Peyer's patch (tissue), 4 donors: ENCODE measurements at places on chromosomes 5 and 9. TPM values are rescaled to one million over a fixed set of nuclear protein-coding genes. Genes with fewer than 3 reads are reported as not detected.
A peak's percentile ranks its signal among the peaks of the same experiment; 100 is the strongest.

Gene DRD1
- not detected for total RNA-seq

DNA sequence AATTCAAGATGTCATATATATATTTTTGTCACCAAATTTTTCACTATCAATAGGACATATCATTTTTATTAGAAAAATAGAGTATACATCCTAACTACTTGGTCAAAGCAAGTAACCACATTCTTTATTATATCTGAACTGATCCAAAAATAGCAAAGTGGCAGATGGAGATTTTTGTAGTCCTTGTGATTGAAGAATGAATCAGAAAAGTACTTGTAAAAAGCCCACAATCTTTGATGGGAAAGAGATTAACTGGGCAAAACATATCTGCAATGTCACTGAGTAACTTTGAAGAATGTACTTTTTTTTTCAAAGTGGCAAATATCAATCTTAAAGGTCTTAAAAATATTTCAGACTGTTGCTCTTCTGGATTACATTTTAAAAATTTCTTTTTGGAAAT is 1040.6 kb upstream of the SEMA6A start:
- H3K27ac ChIP-seq = no peak overlapping the region
- H3K4me1 ChIP-seq = no peaks in the 10 kb centered on the region
- H3K36me3 ChIP-seq = no peaks in the 10 kb centered on the region
- no peak overlapping the region for H3K4me3 ChIP-seq
- no peak for DNase-seq

GRCh38 chr5:178483620-178484019 is 106.6 kb downstream of the COL23A1 start:
- H3K27ac ChIP-seq = no peak overlapping the region
- no peaks in the 10 kb centered on the region for H3K36me3 ChIP-seq
- H3K4me1 ChIP-seq = no peaks in the 10 kb centered on the region
- no peak overlapping the region for H3K4me3 ChIP-seq

Gene ANKRD31
- 0.19 TPM for total RNA-seq

Gene AKNA
- total RNA-seq = 41.7 TPM

DNA sequence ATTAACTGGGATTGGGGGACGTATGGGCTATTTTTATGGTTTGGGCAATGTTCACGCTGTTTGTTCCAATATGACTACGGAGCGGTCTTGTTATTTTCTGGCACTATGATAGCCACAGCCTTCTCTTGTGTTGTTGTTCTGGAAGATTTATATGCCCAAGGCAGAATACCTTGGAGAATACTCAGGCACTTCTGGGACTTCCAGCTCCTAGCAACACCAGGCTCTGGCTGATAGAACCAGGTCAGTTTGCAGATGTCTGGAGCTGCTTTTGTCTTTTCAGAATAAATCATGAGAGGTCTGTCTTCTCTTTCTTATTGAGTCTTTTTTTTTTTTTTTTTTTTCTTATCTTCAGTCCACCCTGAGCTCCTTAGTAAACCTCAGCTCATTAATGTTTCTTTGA is 262.5 kb downstream of the MED10 start:
- no peaks in the 10 kb centered on the region for H3K4me1 ChIP-seq
- no peaks in the 10 kb centered on the region for H3K36me3 ChIP-seq
- no peaks in the 10 kb centered on the region for H3K27me3 ChIP-seq

Gene IL9
- total RNA-seq = not detected

Gene LRRC70
- total RNA-seq = 5.0 TPM

DNA sequence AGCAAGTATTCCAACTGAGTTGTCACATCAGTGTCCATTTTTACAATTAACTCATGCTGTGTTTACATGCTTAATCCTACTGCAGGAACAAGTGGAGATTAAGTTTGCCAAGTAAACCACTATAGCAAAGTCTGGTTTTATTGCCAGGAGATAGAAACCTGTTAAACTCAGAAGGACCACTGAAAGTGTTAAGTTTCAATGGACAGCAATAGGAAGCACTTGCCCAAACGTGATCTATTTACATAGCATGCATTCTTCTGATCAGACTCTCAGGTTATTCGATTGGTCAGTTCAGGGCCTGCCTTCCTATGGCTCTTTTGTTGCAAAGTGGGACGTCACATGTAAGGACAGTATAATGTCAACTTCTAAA is 28.0 kb upstream of the IFNK start:
- H3K4me3 ChIP-seq = no peak overlapping the region
- no peaks in the 10 kb centered on the region for H3K27me3 ChIP-seq
- H3K4me1 ChIP-seq = no peaks in the 10 kb centered on the region

DNA sequence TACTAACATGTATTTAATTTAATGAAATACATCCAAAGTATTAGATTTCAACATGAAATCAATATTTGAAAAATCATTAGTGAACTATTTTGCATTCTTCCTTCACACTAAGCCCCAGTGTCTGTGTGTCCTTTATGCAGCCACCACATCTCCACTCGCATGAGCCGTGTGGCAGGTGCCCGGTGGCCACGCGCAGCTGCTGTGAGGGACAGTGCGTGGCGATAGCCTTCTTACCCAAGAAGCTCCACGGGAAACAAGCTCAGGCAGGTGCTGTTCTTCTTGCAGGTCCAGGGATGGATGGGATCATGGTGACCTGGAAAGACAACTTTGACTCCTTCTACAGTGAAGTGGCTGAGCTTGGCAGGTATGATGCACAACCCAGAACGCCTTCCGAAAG is 79.3 kb upstream of the OTULINL start:
- H3K27me3 ChIP-seq = no peaks in the 10 kb centered on the region
- H3K27ac ChIP-seq = no peak overlapping the region
- H3K4me1 ChIP-seq = no peaks in the 10 kb centered on the region

DNA sequence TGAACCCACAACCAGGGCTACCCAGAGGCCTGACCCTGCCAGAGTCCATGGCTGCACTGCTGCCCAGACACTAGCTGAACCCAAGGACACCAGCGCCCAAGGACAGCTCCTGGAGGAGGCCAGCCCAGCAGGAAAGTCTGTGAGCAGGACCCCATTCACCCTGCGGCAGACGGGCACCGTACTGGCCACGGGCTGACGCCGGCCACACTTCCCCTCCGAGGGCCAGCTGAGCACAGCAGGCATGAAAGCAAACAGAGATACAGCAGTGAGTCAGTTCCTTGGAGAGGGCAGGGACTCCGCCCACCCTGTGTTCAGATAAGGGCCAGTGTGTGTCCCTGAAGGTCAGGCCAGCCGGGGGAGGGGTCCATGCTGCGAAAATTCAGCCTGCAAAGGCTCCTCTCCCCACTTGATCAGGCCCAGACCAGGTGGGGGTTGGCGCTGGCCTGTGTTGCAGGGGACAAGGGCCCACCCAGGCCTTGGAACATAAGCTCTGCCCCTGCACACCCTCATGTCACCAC is 3.2 kb downstream of the RNF208 start:
- peaks cover 19% of the 10 kb centered on the region for H3K4me1 ChIP-seq
- no peaks in the 10 kb centered on the region for H3K27me3 ChIP-seq
- no peak for DNase-seq
- H3K4me3 ChIP-seq = peak overlapping the region; percentile 62
- H3K27ac ChIP-seq = no peak overlapping the region

DNA sequence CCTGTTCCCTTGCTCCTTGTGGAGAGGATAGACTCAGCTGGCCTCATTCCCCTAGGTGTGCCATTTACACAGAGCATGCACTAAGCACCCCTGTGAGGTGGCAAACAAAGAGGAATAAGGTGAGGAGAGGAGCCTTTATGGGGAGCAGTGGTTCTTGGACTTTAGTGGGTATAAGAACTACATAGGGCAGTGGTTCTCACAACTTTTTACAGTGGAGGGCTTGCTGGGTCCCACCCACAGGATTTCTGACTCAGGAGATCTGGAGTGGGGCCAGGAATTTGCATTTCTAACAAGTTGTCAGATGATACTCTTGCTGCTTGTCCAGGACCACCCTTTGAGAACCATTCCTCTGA is 42.0 kb downstream of the CSF1R start:
- no peaks in the 10 kb centered on the region for H3K27me3 ChIP-seq
- H3K36me3 ChIP-seq = no peaks in the 10 kb centered on the region
- no peak overlapping the region for H3K4me3 ChIP-seq
- H3K4me1 ChIP-seq = no peaks in the 10 kb centered on the region
- no peak for DNase-seq

DNA sequence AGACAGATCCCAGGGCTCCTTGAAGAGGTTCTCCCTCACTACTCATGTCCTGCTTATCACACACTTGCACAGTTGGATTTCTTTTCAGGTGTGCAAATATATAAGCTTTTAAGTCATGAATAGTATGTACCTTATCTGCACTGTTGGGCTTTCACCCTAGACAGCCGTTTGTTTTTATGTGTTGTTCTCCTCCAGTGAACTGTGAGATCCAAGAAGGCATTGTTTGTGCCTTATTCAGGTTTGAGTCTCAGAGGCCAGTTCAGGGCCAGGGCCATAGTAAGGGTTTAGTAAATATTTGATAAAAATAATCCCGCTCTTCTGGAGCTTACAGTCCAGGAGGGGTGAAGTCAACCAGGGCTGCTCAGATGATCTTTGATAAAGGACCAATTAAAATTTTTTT is 480.0 kb downstream of the TMEM38B start:
- H3K27ac ChIP-seq = no peak overlapping the region
- DNase-seq = no peak
- no peaks in the 10 kb centered on the region for H3K27me3 ChIP-seq
- no peak overlapping the region for H3K4me3 ChIP-seq
- H3K36me3 ChIP-seq = no peaks in the 10 kb centered on the region

DNA sequence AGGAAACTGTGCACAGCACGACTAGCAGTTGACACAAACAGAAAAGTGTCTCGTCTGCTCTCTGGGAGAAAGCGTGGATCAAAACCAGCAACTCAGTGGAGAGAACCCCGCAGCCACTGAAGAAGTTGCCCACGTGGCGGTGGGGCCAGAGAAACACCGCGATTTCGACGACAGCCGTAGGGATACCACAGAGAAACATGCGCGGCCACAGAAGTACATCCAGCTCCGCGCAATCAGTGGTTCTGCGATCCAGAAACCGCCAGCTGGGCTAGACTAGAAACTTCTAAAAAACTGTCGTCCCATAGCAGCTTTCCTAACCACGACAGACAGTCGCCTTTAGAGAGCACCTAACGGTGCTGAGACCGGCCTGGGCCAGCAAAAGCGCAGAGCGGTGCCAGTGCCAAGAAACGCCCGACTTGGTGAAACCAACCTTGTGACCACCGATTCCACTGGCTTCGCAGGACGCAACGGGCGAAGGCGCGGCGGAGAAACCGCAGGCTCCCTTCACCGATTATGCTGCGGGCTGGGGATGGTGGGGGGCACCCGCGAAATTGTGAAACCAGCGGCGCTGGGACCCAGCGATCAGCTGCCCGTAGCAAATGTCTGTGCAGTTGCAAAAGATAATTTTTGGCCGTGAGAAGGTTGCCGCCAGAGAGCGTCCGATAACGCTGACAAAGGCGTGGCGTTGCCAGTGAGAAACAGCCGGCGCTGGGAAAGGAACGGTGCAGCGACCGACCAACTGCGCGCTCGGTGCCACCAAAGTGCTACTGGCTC is 2.7 kb upstream of the ANXA2R start:
- peaks cover 9% of the 10 kb centered on the region for H3K4me1 ChIP-seq
- H3K36me3 ChIP-seq = no peaks in the 10 kb centered on the region
- peak; percentile 88 for DNase-seq
- H3K4me3 ChIP-seq = peak overlapping the region; percentile 51

- no peaks in the 10 kb centered on the region for H3K36me3 ChIP-seq
- no peak overlapping the region for H3K27ac ChIP-seq
- no peak for DNase-seq
- no peaks in the 10 kb centered on the region for H3K4me1 ChIP-seq
- H3K27me3 ChIP-seq = no peaks in the 10 kb centered on the region
Observed at GRCh38 chr9:131018621-131019020, 9.6 kb downstream of the LAMC3 start.

DNA sequence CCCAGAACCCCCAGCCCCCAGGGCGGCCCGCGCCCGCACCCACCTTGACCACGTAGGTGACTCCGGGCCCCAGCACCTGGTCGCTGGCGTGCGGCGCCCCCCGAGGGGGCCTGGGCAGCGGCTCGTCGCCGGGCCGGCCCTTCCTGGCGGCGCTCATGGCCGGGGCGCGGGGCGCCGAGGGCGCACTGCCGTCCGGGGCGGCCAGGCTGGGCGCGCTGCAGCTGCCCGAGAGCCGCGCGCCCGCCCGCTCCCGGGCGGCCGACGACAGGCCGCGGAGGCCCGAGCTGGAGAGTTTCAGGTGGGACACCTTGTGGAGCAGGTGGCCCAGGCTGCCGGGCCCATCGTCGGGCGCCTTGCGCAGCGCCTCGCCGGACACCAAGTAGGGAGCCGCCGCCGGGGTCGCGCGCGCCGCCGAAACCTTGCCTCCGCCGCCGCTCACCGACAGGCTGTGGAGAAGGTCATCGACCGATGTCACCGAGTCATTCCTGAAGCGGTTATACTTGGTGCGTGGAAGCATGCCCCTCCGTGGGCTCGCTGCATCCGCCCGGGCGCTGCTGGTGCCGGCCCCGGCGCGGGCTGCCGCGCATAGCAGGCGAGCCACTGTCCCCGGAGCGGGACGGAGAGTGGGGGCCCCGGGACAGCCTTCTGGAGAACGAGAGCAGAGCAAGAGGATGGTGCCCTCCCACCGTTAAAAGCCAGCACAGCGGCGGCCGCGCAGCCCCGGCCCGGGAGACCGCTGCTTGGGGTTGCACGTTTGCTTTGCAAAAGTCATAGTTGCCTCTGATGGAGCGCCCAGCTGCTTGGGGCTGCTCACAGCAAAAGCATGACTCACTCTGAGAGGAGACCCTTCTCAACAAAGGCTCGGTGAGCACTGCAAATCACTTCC is at the start of gene SHC3:
Gene SHC3 (minus strand): TSS at position 875 of the 886 bp plus-strand sequence. CDS start 358 bp downstream, at position 517.
- no peaks in the 10 kb centered on the region for H3K27me3 ChIP-seq
- H3K27ac ChIP-seq = peak within 1 kb of the TSS; percentile 20
- DNase-seq = no peak
- no peaks in the 10 kb centered on the region for H3K36me3 ChIP-seq
- H3K4me3 ChIP-seq = peak within 1 kb of the TSS; percentile 13
- H3K4me1 ChIP-seq = peaks cover 13% of the 10 kb centered on the region

Gene SPARC
- 47.6 TPM for total RNA-seq

- H3K36me3 ChIP-seq = peaks cover 76% of the 10 kb centered on the region
- H3K27me3 ChIP-seq = no peaks in the 10 kb centered on the region
- no peaks in the 10 kb centered on the region for H3K4me1 ChIP-seq
- H3K4me3 ChIP-seq = no peak overlapping the region
- no peak for DNase-seq
- no peak overlapping the region for H3K27ac ChIP-seq
Observed at GRCh38 chr5:176394881-176395675, 6.5 kb downstream of the HIGD2A start.

Gene NR6A1
- 20.1 TPM for total RNA-seq

GRCh38 chr5:67146574-67146973 is 50.0 kb downstream of the CD180 start:
- no peak for DNase-seq
- H3K27me3 ChIP-seq = no peaks in the 10 kb centered on the region
- no peaks in the 10 kb centered on the region for H3K4me1 ChIP-seq
- H3K27ac ChIP-seq = no peak overlapping the region
- H3K4me3 ChIP-seq = no peak overlapping the region

- H3K4me3 ChIP-seq = no peak overlapping the region
- no peaks in the 10 kb centered on the region for H3K27me3 ChIP-seq
- no peak for DNase-seq
- H3K27ac ChIP-seq = no peak overlapping the region
- H3K4me1 ChIP-seq = no peaks in the 10 kb centered on the region
Observed at GRCh38 chr5:111755345-111755941, 1.6 kb downstream of the NREP start.

Gene AIF1L
- 3.0 TPM for total RNA-seq
